T-helper 22 cell (primary cell): ENCODE measurements at places on chromosomes 2 and 18.

GRCh38 chr18:75638223-75638775 is 210.8 kb upstream of the SMIM21 start:
- no peak for DNase-seq

DNA sequence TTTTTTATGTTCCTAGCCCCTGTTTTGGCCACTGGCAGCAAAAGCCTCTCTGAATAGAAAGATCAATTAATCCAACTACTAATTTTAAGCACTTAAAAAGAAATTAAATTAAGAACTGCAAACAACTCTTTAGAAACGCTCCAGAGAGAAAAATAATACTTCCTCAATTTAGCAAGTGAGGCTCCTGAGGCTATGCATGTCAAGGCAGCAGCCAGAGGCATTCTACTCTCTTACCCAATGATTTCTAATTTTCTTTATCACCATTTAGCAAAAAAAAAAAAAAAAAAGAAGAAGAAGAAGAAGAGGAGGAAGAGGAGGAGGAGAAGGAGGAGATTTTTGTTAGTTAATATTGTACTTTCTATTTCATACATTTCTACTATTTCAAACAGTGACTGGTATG is 68.5 kb downstream of the TMEM237 start:
- no peak for DNase-seq

DNA sequence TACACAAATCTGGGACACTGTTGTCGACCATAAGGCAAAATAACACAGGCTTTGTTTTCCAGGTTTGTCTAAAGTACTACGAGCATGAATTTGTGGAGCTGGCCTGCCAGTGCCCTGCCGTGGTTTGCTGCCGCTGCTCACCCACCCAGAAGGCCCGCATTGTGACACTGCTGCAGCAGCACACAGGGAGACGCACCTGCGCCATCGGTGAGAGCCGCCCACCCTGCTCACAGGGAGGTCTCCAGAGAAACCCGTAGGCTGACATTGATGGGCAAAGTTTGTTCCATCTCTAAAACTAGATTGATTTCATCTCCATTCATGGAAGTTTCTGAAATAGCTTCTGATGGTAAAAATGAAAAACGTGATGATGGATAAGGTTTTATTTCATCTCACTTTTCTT is 50.4 kb upstream of the NFATC1 start:
- DNase-seq, result no peak

- DNase-seq, result no peak
Observed at GRCh38 chr2:156437272-156437930, 1.2 kb downstream of the GPD2 start.

DNA sequence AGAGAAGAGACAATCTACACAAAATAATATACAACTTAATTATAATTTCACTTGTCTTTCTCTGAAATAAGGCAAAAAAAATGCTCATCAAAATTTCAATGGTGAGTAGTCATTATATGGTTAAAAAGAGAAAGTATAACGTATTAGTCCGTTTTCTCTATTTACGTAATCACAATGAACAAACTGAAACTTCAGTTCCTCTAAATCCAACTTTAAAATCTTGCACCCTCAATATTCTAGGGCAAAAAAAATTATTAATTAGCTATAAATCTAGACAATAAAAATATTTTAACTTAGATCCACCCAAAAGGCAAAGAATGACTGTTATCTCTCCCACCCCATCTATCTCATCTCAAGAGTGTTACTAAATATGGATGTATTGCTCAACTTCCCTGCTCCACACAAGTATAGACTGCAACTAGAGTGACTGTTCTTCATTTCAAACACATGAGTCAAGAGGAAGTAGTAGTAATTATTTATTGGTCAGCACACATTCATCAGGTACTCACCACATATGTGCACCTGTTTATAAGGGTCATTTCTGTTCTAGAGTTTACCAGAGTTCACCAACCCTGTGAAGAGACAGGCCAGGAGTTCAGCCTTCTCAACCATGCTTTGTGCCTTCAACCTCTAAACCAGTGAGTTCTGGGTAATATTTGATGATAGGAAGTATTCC is 36.4 kb downstream of the STK39 start:
- DNase-seq, result no peak

GRCh38 chr2:28063492-28063962 is 173.0 kb downstream of the BABAM2 start:
- no peak for DNase-seq

GRCh38 chr2:21412944-21413443 is 289.2 kb downstream of the TDRD15 start:
- DNase-seq, result no peak
